ENCODE measurements at places on chromosomes 3 and 15.

GRCh38 chr15:31275331-31276262, 51.0 kb upstream of the KLF13 start:
- no peak for DNase-seq

DNA sequence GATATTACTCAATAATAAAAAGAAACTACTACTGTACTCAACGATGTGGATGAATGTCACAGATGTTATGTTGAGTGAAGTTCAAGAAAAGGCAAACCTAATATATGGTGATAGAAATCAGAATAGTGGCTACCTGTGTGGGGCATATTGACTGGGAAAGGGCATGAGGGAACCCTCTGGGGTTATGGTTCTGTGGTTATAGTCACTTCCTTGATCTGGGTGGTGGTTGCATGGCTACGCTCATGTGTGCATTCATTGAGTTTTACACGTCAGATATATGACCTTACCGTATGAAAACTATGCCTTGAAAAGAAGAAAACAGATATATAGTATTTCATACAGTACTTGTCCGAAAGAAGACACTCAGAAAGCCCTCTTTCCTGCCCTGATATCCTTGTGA, 331.0 kb upstream of the LRRFIP2 start:
- DNase-seq: no peak

DNA sequence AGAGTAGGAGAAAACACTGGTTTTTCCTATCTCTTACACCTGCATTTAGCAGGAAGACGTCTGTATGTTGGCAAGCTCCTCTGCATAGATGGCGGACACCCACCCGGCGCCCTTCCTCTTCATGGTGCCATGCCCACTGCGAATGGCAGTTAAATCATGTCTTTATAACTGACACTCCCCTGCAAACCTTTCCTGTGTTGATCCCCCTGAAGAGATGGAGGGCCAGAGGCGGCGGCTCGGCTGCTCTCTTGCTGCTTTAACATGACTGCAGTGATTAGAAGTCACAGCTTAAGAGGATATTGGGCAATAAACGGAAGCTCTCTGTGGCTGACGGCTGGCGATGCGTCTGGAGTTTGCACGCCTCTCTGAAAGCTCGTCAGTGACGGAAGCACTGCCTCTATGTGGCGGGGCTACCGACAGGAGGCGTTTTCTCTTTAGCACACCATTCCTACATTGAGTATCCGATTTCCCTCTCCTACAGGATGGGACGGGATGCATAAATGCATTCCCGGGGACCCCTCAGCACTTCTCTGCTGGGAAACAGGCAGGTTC, 25.5 kb upstream of the SNRPA1 start:
- no peak for DNase-seq

GRCh38 chr15:85044251-85044853, 62.7 kb downstream of the PDE8A start:
- DNase-seq: no peak

Measured in stimulated activated CD4-positive, alpha-beta T cell treated with anti-CD3 and anti-CD28 coated beads, TNF-alpha, amount 100 ng/mL, for 1 hour (primary cell).